ENCODE measurements at places on chromosomes 7 and 10. TPM values are rescaled to one million over a fixed set of nuclear protein-coding genes. Genes with fewer than 3 reads are reported as not detected.

The FAS gene
- 29.9 TPM for total RNA-seq

DNA sequence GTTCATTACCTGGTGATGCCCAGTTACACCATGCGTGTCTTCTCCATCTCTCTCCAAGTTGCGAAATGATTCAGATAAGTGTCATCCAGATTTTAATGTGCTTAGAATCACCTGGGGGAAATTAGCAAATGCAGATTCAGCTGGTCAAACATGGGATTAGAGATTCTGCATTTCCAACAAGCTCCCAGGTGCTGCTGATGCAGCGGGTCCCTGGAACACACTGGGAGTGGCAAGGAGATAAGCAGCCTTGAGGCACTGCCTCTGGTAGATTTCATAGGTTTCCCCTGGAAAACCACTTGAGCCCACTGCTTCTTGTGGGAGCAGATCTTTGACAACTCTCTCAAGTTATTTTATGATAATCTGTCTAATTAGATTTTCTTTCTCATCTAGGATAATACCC, 196.0 kb upstream of the C7orf33 start:
- no peak for DNase-seq
- peaks cover 13% of the 10 kb centered on the region for H3K27me3 ChIP-seq
- no peak overlapping the region for H3K4me3 ChIP-seq

DNA sequence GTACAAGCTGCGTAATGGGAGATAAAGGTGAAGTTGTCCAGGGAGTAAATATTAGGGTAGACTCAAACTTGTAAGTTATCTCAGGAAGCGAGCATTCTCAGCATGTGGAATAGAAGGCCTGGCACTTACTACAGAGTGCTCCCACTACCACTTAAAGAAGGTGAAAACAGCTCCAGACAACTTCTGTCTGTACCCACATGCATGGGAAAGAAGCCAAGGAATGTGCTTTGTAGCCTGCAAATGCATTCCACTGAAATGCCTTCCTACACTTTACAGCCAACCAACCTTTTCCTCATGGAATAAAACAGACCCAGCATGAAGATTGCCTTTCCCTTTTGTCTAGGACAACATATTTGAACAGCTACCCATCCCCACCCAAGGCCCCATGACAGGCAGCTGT, 45.4 kb upstream of the NPSR1 start:
- H3K36me3 ChIP-seq: no peaks in the 10 kb centered on the region
- no peak for DNase-seq
- no peak overlapping the region for H3K27ac ChIP-seq
- no peak overlapping the region for H3K4me3 ChIP-seq

DNA sequence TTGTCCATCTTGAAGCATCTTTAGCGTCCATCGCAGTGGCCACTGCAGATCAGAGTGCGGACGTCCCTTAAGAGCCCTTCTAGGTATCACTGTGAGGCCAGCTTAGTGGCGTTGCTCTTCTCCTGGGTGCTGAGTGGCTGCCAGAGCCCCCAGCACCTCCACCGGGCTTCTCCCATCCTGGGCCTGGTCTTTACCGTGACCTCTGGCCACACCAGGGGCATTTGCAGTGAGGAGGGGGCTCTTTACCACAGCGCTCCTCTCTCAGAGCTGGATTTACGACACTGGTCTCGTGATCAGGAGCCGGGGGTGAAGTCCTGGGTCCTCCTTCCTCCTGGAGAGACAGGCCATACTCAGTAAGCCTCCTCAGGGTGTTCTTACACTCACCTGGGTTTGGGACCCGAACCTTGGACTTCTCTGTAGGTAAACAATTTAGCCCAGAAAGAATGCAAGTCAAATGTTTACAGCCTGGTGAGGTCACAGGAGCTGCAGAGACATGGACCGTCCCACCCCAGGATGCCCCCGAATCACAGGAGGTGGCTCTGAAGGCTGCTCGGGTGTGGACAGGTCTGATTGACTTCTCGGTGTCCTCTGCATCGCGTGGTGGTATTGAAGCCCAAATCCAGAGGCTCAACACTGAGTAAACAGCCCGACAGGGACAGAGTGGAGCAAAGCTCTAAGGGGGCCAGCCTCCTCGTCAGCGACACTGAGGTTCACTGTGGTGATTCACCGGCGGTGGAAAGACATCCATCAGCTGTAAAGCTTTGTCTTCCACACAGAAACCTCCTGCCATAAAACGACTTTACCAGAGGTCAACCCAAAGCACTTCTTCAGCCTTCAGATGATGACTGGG, 33.0 kb downstream of the JAKMIP3 start:
- H3K4me1 ChIP-seq: peaks cover 17% of the 10 kb centered on the region
- no peak for DNase-seq
- H3K4me3 ChIP-seq: no peak overlapping the region
- no peak overlapping the region for H3K27ac ChIP-seq
- no peaks in the 10 kb centered on the region for H3K36me3 ChIP-seq

DNA sequence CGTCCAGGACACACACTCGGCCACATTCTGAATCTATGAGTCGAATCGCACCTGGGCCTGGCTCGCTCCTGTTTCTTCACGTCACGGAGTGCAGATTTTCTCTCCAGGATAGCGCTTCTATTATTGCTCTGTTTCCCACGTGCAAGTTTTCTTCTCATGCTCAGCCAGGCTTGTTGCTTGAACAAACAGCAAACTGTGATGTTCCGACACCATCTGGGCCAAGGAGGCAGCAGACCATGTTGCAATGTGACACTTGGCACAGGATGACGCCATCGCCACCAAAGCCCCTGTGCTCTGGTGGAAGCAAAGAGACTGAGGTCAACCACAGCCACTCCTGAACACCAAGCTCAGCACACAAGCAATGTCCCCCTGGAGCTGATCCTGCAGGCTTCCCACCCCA, 507.1 kb upstream of the ADARB2 start:
- H3K27me3 ChIP-seq: no peaks in the 10 kb centered on the region
- H3K36me3 ChIP-seq: no peaks in the 10 kb centered on the region
- H3K4me1 ChIP-seq: no peaks in the 10 kb centered on the region
- no peak for DNase-seq

The RSPH10B gene
- total RNA-seq: not detected

All from activated CD4-positive, alpha-beta T cell treated with anti-CD3 and anti-CD28 coated beads, Interleukin-2, amount 10 ng/mL, durations not matched to agents 24 days and 14 days (primary cell).